ENCODE measurements at places on chromosomes 7 and 10.

GRCh38 chr7:128781851-128782250, 6.3 kb upstream of the OPN1SW start:
- DNase-seq: no peak

- no peak for DNase-seq
Observed at GRCh38 chr10:14717552-14717951, 57.1 kb downstream of the FAM107B start.

GRCh38 chr7:104967595-104967994, 46.4 kb upstream of the KMT2E start:
- DNase-seq: no peak

- no peak for DNase-seq
Observed at GRCh38 chr10:115094416-115095140, 1.4 kb downstream of the ATRNL1 start.

GRCh38 chr10:78476156-78476555, 442.5 kb downstream of the RPS24 start:
- no peak for DNase-seq

GRCh38 chr10:63431962-63432797, 33.6 kb downstream of the JMJD1C start:
- DNase-seq: no peak

DNA sequence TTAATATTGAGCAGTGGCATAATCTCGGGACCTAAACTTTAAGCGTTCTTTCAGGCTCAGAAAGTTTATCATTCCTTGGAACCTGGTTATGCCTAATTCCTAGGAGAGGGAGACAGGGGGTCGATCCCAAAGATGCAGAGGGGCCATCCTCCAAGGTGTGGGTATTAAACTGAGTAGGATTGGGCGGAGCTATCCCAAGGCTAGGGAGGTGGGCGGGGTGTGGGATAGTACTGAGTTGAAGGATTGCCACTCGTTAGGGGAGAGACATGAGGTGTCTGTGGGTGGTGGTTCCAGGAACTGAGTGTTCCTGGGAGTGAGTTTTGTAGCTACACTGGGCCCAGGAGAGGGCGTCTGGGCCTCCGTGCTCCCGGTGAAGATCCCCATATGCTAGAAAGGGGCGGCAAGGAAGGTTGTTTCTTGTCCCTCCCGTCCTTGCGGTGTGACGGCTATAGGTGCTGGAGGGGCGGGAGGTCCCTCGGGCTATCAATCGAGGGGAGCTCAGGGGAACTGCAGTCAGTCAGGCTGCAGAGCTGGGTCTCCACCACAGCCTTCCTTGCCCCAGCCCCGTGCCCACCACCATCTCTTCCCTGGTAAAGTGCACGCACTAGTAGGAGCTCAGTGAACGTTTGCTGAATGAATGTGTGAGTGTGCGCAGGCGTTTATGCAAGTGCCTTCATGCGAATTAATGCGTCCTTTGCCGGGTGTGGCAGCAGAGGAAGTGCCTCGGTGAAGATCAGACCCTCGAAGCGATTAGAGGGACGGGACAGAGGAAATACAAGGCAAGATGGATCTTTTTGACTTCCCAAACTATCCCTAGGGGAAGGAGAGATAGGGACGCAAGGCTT, 3.0 kb upstream of the HMX2 start:
- no peak for DNase-seq

DNA sequence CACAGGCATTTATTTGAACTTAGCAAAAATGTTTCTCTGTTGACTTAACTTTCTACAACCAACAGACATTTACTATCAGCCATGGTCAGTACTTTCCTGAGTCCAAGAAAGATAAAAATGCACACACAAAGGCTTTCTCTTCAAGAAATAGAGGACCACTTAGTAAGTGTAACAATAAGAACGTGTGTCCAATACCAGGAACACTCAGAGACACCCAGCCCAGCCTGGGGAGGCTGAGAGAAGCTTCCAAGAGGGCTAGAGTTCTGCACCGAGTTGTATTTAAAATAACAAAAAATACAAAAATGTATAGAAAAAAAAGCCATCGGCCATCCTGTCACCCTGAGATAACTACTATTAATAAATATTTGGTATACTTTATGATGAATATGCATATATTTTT, 35.8 kb downstream of the VSTM4 start:
- no peak for DNase-seq

DNA sequence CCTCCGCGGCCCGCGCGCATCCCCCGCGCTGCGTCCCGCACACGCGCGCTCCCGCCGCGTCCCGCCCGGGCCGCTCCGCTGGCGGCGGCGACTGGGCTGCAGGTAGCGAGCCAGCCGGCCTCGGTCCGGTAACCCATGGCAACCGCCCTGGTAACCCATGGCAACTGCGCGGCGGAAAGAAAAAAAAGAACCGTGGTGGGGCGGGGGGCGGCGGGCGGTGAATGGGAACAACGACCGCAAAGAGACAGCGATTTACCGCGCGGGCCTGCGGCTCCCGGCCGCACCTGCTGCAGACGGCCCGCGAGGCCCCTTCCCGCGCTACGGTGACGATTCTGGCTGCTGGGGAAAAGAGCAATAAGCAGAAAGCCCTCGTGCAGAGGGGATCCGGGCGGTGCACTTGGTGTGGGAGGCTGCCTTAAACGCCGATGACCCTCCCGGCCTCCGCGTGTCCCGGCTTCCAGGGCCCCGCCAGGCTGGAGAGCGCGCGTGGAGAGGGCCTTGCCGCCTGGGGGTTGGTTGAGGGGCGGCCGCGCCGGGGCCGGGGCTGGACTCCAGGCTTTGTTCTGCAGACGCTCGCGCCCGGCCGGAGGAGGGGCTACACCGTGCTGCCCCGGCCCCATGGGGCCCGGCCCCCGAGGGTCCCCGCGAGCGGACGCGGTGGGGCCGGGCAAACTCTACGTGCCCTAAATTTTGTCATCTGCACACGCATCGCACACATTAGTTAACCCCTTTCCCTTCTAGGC, 84.7 kb downstream of the SNX10 start:
- DNase-seq: no peak

GRCh38 chr10:122454071-122454470, 382 bp upstream of the ARMS2 start:
- DNase-seq: no peak

DNA sequence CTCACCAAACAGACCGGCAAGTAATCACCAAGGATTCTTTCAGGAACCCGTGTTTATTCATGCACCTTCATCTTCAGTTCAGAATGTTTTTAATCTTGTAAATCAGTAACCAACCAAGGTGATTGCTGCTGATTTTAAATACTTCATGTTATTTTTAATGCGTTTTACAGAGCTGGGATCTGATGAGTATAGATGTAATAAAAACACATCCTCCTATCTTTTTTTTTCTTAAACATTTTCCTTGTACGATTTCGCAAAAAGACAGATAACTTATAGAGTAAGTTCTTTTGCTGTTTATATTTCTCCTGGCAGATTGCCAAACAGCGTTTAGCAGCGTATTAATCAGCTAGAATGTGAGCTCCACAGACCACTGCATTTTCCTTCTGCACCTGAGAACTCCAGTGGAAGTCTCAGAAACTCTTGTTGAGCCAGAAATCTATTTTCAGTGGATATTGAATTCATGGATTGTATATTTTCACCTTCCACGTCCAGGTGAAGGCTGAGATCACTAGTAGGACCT, 397.8 kb upstream of the NRP1 start:
- DNase-seq: no peak

GRCh38 chr7:64687249-64687648, 21.3 kb downstream of the ZNF107 start:
- no peak for DNase-seq

DNA sequence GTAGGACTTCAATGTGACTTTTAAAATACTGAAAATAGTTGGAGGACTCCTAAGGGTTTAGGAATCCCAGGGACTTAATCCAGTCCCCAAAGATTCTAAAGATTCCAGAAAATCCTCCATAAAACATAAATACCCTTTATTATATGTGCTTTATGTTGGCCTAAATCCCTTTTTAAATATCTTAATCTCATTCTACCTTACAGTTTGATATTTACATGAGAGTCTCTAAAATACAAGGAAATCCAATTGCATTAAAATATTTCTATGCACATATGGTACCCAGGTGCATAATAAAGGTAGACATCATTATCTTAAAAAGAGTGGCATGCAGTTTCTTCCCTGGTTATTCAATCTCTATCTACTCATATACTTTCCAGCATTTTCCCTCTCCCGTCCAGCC, 51.8 kb downstream of the BPGM start:
- DNase-seq: no peak

DNA sequence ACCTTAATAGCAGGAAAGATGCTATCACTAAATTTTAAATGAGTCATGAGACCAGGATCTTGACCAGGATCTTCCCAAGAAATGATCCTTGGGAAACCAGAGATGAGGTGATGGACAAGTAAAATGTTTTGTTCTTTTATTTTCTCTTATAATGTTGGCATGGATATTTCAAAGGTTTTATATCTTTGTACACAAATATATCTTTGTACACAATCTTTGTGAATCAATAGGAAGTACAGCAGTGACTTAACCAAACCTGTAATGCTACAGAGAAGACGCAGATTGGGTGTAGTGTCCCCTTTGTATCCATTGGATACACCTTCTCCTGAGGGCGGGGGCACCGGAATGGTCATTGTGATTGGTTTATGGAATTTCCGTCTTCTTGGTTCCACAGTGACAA, 180.1 kb upstream of the CCDC6 start:
- DNase-seq: no peak

DNA sequence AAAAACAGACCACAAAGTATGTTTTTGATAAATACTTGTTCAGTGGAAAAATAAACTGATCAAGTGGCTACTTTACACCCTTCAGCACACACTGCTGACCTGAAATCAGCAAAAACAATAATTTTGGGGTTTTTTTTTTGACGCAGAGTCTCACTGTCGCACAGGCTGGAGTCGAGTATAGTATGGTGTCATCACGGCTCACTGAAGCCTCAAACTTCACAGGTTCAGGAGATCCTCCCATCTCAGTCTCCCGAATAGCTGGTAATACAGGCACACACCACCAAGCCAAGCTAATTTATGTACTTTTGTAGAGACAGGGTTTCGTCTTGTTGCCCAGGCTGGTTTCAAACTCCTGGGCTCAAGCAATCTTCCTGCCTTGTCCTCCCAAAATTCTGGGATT, 30.6 kb downstream of the TARP start:
- DNase-seq: no peak

DNA sequence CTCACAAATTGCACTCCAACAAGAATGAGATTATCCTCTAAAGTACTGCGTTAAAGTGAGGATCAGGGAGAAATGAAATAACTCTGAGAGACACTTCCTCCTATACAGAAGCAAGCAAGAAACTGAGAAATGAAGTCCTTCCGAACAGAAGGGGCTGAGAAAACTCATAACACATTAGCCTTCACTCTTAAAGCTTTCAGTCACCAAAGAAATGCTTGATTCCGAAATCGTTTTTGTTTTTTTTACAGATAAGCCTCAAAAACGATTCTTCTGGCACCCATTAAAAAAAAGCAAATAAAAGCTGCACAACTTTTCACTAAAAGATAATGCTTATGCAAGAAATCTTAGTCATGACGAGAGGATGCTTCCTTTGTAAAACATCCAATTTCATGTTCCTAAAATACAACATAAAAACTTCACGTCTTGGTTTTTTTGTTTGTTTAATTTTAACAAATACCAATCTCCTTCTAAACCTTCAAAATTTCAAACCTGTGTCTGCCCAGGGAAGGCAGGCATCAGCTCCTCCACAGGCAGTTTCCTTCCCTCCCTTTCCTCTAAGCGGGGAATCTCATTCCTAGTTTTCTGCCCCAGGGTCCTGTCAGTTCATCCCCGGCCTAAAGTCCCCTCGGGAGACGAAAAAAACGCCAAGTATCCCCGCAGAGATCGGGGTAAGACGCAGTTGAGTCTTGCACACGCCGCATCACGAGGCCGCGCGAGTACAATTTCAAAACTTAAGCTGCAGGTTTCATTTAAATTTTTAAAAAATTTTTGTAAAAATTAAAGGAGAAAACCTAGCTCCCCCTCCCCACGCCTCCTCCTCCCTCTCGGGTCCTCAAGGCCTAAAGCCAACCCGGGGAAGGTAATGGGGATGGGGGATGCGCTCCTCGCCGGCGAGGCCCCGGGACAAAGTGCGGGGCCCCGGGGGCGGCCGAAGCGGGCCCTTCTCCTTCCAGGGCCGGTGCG, 1.1 kb downstream of the BAZ1B start:
- no peak for DNase-seq

- DNase-seq: no peak
Observed at GRCh38 chr10:78973901-78974616, 94.7 kb upstream of the ZMIZ1 start.

- peak; percentile 25 for DNase-seq
Observed at GRCh38 chr10:31353574-31353973, 34.6 kb downstream of the ZEB1 start.

DNA sequence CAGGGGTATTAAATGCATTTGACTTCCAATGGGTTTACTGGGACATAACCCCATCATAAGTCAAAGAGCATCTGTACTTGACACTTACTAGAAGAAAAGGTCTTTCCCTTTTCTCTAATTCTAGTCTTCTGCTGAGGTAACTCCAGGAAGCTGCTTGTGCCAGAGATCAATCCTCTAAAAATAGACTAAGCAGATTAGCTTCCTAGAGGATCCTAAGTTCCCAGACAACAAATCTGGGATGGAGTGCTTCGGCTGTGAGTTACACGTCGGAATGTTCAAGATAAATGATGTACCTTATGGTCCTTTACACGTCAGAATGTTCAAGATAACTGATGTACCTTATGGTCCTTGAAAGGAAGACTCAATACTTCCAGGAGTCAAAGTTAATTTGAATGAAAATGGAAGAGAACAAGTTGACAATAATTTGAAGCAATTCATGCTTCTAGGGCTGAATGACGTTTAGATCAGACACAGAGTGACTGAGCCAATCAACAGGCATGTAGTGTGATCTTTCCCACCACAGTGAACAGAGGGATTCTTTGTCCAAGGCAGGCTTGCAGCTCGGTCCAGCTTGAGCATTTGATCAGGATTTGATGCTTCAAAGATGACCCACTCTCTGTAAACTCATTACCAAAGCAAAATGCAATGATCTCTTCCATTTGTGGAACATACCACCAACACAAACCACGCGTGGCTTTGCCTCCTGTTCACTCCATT, 63.8 kb downstream of the SLC37A3 start:
- DNase-seq: no peak

- no peak for DNase-seq
Observed at GRCh38 chr7:75584354-75584753, 92.2 kb downstream of the SPDYE5 start.

- DNase-seq: no peak
Observed at GRCh38 chr10:48496105-48496830, 108.6 kb downstream of the ARHGAP22 start.

GRCh38 chr7:151395036-151395367, 14.8 kb downstream of the WDR86 start:
- DNase-seq: no peak

- no peak for DNase-seq
Observed at GRCh38 chr10:100759331-100759730, 13.9 kb downstream of the PAX2 start.

GRCh38 chr7:137399827-137400823, 56.6 kb upstream of the PTN start:
- no peak for DNase-seq

- DNase-seq: no peak
Observed at GRCh38 chr10:8035006-8035640, 19.4 kb upstream of the GATA3 start.

Measured in AML-193 (cell line).